ENCODE measurements at places on chromosomes 11 and 22. TPM values are rescaled to one million over a fixed set of nuclear protein-coding genes. Genes with fewer than 3 reads are reported as not detected.

Gene TIMP3
- total RNA-seq = 1.9 TPM

Gene AP1B1
- total RNA-seq = 74.4 TPM

Gene NNMT
- not detected for total RNA-seq

Gene TMEM45B
- total RNA-seq = 0.38 TPM

Gene HEPN1
- not detected for total RNA-seq

Gene SLC6A5
- total RNA-seq = not detected

Gene PIK3IP1
- total RNA-seq = 2.2 TPM

Gene LRRC75B
- total RNA-seq = 22.1 TPM

Gene PRG2
- not detected for total RNA-seq

GRCh38 chr11:93160808-93161207 lies 37.0 kb downstream of the SLC36A4 start:
- no peaks in the 10 kb centered on the region for H3K27me3 ChIP-seq
- no peak overlapping the region for H3K4me3 ChIP-seq
- H3K36me3 ChIP-seq = peaks cover 15% of the 10 kb centered on the region
- DNase-seq = peak; percentile 8
- H3K27ac ChIP-seq = no peak overlapping the region
- H3K4me1 ChIP-seq = no peaks in the 10 kb centered on the region

GRCh38 chr11:70423523-70424505 lies 25.5 kb downstream of the CTTN start:
- no peak overlapping the region for H3K27ac ChIP-seq
- no peak overlapping the region for H3K4me3 ChIP-seq
- H3K27me3 ChIP-seq = no peaks in the 10 kb centered on the region

GRCh38 chr22:39851606-39852315 lies 41.8 kb downstream of the ENTHD1 start:
- no peaks in the 10 kb centered on the region for H3K36me3 ChIP-seq
- no peak overlapping the region for H3K27ac ChIP-seq
- H3K4me1 ChIP-seq = no peaks in the 10 kb centered on the region

DNA sequence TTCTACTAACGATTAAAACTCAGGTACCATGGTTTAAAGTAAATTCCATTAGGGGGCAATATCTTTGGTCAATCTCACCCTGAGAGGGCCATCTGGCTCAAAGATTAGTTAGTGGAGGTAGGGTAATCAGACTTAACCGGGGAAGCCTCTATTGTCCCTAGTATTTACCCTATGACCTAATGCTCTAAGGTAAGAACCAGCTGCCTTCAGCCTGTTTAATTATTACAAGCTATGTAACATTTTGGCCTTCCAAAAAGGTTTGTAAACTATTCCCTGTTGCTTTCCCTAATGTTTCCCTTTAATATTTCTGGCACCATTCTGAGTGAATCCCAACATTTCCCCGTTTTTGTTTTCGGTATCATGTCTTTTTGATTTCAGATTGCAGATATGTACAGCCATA lies 15.1 kb upstream of the GLYATL1 start:
- peaks cover 43% of the 10 kb centered on the region for H3K4me1 ChIP-seq
- H3K27me3 ChIP-seq = no peaks in the 10 kb centered on the region
- peak overlapping the region; percentile 6 for H3K27ac ChIP-seq
- H3K36me3 ChIP-seq = no peaks in the 10 kb centered on the region

- no peak overlapping the region for H3K4me3 ChIP-seq
- no peak for DNase-seq
- no peaks in the 10 kb centered on the region for H3K27me3 ChIP-seq
- H3K27ac ChIP-seq = no peak overlapping the region
Observed at GRCh38 chr22:40310768-40311120, 35.6 kb upstream of the ADSL start.

DNA sequence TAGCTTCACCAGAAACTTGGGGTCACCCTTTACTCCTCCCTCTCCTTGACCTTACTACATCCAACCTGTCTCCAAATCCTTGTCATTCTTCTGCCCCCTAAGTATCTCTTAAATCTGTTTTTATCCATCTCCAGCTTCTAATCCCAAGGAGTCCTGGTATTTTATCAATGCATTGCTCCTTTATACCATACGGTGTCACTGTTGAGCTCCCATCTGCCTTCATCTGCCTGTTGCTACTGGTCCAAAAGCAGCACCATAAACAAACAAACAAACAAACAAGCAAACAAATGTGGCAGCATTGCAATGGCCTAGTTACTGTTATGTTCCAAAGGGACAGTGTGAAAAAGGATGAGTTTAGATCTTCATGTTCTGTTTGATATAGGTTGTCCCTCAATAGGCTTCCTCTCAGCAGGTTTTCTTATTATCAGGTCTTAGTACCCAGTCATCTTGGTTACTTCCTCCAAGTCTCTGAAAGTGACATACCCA lies 34.2 kb downstream of the DNHD1 start:
- no peak overlapping the region for H3K27ac ChIP-seq
- H3K36me3 ChIP-seq = no peaks in the 10 kb centered on the region
- no peaks in the 10 kb centered on the region for H3K4me1 ChIP-seq

GRCh38 chr11:65931773-65932557 lies 12.7 kb downstream of the DRAP1 start:
- H3K36me3 ChIP-seq = no peaks in the 10 kb centered on the region
- peak; percentile 62 for DNase-seq
- peaks cover 7% of the 10 kb centered on the region for H3K4me1 ChIP-seq

Data from GM23338 (cell line).